ENCODE measurements at places on chromosomes 7 and 10.

GRCh38 chr10:45660876-45661411 is 11.6 kb downstream of the ZFAND4 start:
- DNase-seq = no peak

DNA sequence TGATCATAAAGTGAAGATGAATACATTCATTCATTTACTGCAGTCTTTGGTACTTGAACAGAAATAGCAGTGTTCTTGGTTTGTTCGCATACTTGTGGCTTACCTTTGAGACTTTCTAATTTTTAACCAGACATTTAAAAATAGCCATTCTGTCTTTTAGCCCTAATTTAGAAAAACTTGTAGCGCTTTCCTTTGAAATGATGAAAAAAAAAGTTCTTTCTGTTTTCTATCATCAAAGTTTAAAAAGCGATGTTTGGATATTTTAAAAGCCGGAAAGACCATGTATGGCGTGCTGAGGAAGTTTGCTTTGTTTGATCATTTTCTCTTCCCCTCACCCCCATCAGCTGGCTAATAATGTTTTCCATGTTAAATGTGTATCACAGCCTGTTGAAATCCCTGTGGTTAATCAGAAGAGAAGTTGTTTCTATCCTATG is 116.3 kb downstream of the CUX1 start:
- no peak for DNase-seq

GRCh38 chr10:92327445-92328433 is 36.8 kb downstream of the MARCHF5 start:
- DNase-seq = no peak

- DNase-seq = no peak
Observed at GRCh38 chr10:123303581-123304337, 149.6 kb downstream of the BUB3 start.

DNA sequence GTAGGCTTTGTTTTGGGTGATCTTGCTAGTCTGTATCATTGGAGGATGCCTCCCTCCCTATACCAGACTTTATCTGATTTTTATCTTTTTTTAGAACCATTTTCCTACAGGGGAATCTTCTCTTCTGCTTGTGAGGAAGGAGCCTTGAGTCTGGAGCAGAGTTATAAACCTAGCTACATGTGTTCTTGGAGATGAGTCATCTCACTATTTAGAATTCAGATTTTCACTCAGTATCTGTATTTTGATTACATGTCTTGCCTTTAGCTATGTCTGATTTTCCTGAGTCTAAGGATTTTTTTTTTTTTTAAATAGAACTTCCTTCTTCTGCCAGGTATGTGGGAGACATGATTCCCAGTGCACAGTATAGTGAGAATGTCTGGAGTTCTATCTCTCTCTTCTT is 211.6 kb upstream of the MBL2 start:
- peak; percentile 6 for DNase-seq

GRCh38 chr10:131811630-131812403 is 89.0 kb upstream of the PPP2R2D start:
- no peak for DNase-seq

DNA sequence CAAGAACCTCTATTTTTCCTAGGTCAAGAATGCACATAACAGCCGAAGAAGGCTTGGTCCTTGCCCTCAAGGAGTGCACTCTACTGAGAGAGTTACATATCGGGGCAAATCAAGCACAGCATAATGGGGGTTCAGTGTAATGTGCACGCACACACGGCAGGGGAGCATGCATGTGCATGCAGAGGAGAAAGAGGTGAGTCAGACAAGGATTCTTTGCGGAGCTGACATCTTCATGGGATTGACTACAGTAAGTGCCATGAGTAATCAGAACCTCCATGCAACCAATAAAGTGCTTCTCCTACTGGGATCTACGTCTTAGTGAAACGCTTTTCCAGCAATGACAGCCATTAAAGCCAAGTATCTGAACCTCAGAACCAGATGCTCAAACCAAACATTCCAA is 123.6 kb downstream of the RNF216 start:
- DNase-seq = peak; percentile 19

- DNase-seq = no peak
Observed at GRCh38 chr10:7601023-7601656, 65.6 kb downstream of the ITIH5 start.

DNA sequence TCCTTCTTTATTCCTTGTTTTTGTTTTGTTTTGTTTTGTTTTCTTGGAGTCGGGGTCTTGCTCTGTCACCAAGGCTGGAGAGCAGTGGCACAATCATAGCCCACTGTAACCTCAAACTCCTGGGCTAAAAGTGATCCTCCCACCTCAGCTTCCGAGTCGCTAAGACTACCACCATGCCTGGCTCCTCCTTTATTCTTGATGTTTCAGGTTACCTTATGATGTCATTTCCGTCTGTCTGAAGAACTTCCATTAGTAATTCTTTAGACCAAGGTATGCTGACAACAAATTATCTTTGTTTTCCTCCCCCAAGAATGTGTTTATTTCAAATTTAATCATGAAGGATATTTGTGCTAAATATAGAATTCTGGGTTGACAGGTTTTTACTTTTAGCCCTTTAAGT is 18.1 kb upstream of the ATAD1 start:
- DNase-seq = no peak

- DNase-seq = no peak
Observed at GRCh38 chr7:41239596-41239995, 463.3 kb downstream of the INHBA start.

DNA sequence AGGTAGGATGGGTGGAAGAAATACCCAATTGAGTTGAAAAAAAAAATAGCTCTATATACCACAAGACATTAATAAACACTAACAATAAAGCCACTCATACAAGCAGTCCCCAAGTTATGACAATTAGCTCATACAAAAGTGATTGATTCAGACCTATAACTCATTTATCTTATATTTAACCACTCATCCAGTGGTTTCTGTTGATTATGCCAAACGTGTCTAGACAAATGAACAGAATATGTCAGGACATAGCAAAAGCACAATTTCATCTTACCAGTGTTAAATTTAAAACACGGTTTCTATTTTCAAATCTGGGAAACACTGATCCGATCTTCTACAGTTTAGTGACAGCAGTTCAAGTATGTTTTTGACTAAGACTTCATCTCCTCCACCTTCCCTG is 17.0 kb downstream of the ABI1 start:
- DNase-seq = no peak

DNA sequence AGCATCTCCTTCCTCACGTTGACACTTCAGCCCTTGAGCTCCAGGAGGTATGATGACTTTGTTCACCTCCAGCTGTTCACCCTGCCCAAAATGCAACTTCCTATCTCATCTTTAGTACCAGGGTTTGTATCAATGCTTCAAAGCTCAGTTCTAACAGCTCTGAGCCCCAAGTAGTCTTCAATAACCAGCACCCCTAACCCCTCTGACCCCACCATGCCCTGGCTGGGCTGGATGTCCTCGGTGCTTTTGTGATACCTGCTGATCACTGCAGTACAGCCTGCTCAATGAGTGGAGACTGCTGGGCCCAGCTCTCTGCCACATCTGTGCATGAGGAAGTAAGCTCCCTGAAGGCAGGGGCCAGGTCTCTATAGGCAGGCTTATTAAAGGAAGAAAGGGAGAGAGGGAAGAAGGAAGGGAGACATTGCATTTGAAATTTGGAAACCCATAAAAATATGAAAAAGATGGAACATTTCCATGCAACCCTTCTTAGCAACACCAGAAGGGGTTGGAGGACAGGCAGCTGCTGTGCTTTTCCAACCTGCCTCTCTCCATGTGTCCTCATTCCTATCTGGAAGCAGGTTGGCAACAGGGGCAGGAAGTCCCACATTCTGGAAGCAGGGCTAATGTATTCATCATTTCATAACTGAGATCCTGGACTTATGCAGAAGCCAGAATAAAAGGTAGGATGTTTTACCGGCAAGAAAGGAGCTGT is 756.1 kb downstream of the GRID1 start:
- DNase-seq = no peak

GRCh38 chr10:9243941-9244411 is 1189.5 kb downstream of the GATA3 start:
- no peak for DNase-seq

DNA sequence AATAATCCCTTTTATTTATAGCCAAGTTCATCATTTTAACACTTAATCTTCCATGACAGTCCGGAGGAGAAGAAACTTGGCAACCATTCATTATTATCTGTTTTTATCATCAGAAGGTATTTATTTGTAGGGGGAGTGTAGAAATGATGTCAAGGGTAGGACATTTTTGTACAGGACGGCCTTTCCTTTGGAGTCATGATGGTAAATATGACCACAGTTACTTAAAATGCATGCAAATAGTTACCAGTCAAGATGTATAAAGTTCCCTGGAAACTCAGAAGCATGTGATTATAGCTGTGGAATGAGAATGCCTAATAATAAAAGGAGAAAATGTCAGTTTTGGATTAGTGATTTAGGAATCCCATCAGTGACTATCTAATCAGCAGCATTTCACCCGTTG is 183.1 kb upstream of the PRPS1L1 start:
- no peak for DNase-seq

- DNase-seq = no peak
Observed at GRCh38 chr10:110733218-110733952, 89.2 kb downstream of the RBM20 start.

DNA sequence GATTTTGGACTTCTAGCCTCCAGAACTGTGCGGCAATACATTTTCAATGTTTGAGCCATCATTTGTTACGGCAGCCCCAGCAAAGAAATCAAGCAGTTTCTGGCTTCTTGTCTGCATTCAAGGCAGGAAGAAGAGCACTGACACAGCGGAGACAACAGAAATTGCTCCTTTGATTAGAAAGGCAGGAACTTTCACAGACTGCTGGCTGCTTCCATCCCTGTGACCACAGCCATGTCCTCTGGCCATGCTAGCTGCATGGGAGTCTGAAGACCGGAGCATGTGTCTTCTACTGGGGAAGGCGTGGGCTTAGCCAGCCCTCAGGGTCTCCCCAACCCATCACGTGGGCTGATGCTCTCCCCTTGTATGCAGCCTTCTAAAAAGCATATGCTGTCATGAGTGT is 19.1 kb downstream of the C10orf71 start:
- no peak for DNase-seq

DNA sequence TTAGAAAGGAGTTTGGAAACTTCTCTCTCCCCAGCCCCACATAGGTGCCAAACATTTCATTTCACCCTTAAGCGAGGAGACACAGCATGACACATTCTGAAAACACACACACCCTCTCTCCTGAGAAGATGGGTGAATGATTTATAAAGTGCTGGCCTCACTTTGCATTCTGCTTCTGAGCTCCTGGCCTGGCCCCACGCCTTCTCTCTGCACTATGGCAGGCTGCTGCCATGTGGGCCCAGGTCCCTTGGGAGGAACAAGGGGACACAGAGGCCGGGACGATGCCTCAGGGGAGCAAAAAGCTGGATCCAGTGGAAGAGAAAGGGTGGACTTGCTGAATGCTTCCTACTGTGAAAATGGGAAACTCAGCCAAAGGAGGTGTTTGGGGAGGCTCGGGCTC is 56.0 kb downstream of the CPXM2 start:
- no peak for DNase-seq

GRCh38 chr7:129643550-129644170 is 32.1 kb downstream of the NRF1 start:
- DNase-seq = no peak

GRCh38 chr10:29269486-29269885 is 19.4 kb upstream of the LYZL1 start:
- no peak for DNase-seq

GRCh38 chr7:11341285-11341944 is 367.7 kb downstream of the PHF14 start:
- DNase-seq = no peak

DNA sequence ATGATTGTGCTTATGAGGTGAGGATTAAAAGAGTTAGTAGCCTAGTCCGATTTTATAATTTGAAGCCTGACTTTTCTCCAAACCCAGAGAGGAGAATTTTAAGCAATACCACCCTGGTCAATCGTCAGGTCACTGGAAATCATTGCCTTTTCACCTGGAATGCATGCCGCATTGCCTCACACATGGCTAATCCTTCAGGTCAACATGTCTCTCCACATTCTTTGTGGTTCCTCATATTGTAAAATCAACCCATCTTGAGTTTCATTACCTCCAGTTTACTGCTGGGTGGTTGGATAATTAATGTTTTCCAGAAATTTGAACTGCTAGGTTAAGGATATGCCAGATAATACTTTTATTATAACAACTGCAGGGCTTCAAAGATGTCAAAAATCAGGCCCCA is 55.6 kb upstream of the SEMA3E start:
- no peak for DNase-seq

DNA sequence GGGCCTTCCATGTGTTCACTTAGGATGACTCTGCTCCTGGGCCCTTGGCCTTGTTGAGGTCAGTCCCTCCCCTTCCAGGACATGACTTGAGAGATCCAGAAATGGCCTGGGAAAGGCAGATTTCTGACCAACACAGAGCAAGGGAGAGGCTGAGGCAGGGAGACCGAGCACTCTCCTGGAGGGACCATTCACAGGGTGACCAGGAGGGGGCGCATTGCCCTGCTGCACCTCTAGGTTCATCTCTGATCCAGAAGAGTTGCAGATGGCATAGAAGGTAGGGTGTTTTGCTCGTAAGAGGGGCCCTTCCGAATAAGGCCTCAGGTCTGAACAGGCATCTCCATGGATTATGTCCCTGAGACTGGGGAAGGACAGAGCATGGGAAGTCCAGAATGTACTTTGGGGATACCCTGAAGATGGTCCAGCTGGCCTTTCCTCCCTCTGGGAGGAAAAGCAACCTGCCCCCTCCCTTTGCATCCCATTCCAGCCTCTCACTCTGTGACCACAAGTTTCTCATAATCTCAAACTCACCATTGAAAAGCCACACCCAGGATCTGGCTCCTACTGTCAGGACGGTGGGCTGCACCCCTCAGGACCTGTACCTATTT is 6.6 kb downstream of the DMBT1 start:
- no peak for DNase-seq

- DNase-seq = no peak
Observed at GRCh38 chr10:76961841-76962240, 675.8 kb downstream of the KCNMA1 start.

- DNase-seq = no peak
Observed at GRCh38 chr10:86072413-86072812, 294.2 kb downstream of the GRID1 start.

DNA sequence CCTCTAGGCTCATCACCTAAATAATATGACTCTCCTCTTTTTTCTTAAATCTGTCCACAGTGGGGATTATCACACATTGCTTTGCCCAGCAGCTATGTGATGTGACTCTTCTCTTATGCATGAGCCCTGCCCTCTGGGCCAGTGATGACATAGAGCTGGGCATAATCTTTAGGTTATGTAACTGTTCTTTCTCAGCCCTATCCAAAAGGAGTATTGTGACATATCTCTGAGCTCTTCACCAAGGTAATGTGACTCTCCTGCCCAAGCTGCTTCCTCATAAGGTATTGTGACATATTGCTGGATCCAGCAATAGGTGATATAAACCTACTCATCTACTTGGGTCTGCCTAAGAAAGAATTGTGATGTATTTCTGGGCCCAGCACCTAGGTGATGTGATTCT is 37.7 kb upstream of the ZNF107 start:
- DNase-seq = no peak

Measured in IMR-90 (cell line).